ENCODE measurements at places on chromosomes 6 and 20.

DNA sequence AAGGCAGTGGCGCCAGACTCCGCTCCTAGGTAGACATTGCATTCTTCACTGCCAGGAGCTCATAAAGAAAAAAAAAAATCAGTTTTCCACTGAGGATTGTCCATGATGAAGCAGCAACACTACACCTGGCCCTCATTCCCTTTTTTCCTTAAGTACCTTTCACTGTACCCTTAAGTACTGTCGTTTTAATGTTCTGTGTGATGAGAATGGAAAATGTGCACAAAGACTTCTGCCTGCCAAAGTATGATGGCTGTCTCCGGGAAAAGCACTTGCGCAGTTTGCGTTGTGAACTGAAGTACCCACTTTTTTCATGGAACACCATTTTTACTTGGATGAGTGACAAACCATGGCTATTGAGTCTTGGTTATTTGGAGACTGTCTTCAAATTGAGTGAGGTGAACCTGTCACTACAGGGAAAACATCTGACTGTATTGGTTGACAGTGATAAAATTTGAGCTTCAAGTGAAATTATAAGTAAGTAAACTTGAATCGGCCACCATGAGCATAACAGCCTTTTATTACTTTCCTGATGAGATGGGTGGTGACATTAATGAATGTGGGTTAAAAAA is 104.8 kb downstream of the NCOA3 start:
- DNase-seq: no peak

- no peak for DNase-seq
Observed at GRCh38 chr6:112787371-112787770, 440.2 kb downstream of the RFPL4B start.

DNA sequence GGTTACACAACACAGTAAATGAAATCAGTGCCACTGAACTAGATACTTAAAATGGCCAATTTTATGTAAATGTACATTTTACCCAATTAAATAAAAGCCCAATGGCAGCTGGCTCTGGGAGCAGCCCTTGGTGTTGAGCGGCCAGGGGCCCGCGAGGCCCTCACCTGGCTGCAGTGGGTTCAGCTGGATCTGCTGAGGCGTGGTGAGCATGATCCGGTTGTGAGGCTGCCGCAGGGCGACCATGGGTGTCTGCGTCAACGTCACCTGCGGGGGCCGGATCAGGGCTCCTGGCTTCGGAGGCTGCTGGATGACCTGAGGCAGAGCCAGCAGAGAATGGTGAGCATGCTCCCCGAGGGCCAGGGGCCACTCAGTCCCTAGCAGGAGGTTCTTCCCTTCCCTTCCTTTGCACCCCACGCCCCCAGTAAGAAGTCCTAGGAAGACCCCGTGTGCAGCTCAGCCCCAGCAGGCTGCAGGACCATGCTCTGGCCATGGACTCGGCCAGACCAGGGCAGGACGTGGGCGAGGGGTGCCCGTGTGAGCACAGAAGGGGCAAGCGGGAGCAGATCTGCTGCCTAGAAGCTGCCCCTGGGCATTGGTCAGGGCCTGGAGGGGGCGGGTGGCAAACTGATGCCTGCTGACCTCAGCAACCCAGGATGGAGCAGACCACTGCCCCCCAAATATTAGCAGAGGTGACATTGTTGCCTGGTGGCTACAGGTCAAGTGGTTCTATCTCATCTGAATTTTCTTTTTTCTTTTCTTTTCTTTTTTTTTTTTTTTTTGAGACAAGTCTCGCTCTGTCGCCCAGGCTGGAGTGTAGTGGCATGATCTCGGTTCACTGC is 61.9 kb downstream of the TAF4 start:
- DNase-seq: no peak

DNA sequence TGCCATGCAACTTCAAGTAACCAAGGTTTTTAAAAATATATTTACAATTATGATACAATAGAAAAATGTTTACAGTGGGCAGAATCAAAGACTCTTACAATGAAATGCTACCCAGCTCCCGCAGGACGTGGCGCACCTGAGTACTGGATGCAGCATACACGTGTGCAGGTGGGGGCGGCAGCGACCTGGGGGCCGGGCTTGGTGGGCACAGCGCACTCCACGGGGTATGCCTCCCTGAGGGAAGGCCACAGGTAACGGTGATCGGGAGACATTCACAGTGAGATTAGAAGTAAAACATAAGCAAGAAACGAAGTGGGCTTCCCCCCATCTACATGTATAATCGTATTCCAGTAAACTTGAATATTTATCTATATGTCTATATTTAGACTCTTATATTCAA is 54.2 kb downstream of the WDR27 start:
- DNase-seq: no peak

- DNase-seq: no peak
Observed at GRCh38 chr6:15534974-15535373, 127.9 kb downstream of the DTNBP1 start.

GRCh38 chr6:106693418-106693817 is 64.0 kb downstream of the QRSL1 start:
- DNase-seq: no peak

DNA sequence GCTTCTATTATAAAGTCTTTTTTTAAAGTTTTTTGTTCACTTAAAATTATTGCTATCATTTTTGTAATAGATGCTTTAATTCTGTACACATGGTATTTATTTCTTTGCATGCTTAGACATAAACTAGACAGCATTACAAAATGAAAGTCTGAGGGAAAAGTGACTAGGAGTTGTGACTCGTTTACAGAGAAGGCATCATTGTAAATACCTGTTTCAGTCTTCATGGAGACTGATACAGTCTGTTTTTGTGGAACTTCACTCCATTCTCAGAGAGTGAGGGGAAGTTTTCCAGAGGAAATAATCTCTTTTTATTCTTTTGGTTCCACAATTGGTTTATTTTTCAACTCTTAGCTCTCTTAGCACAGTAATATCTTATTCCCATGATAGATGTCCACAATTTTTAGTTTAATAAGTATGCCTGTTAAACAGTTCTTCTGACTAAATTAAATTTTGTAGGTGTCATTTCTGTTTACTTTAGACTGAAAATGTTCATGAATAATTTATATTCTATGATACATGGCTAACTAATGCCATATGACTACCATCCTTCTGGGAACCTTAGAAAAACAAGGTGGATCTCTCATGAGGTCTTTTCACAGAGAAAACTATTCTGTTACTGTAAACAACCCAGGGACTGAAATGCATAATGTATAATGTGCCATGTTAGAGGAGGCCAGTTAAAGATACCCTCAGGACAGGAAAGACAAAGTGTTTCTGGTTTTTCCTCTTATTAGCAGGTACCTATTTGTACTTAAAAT is 69.2 kb downstream of the MYO6 start:
- DNase-seq: peak; percentile 62

- peak; percentile 4 for DNase-seq
Observed at GRCh38 chr6:85041376-85041775, 277.0 kb upstream of the TBX18 start.

- DNase-seq: no peak
Observed at GRCh38 chr20:60201198-60201835, 243.1 kb downstream of the CDH26 start.

DNA sequence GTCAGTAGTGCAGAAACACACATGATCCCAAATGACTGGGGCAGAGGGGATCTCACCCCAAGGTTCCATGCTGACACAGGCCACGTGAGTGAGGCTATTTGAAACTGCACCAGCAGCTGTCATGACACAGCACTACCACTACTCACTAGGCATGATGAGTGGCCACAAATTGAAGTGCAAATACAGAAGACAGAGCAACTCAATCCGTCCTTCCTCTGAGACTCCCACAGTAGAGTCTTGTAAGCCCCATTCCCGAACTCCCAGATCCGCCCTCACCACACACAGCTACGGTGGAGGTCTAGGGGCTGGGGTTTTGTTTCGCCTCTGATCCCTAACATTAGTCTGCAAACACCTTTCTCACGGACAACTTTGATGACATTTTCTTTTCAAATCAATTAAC is 113.3 kb upstream of the NUP153 start:
- no peak for DNase-seq

DNA sequence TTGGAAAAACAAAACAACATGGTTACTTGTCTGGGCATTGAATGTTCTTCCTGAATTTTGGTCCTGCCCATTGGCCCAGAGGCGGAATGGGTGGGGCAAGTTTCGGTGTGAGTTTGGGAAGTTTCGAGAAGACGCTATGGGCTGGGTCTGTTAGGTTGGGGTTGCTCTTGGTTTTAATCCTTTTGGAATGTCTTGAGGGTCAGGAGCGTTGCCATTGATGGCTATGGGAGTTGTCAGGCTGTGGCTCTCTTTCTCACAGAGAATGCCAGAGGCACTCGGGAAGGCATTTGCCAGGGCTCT is 135.0 kb downstream of the LRRC1 start:
- no peak for DNase-seq

DNA sequence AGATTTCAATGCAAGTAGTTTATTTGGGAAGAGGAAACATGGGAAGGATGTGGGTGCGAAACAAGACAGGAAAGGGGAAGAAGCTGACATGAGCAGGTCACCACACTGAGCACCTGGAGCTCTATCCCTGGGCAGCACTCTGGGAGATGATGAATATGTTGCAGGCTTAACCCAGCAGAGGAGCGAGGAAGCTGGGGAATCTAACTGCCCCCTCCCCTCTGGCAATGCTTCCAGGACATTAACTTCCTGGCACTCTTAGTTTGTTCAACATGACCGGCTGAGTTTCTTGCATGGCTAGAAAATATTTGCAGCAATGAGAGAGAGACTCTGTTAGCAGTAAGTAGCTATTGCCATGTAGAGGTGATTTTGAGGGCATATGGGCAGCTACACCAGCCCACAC is 4.9 kb upstream of the ADA start:
- DNase-seq: no peak

All from GM23248 (cell line).